Cortex of kidney (tissue), 1 donor: ENCODE measurements at places on chromosomes 4 and X.

DNA sequence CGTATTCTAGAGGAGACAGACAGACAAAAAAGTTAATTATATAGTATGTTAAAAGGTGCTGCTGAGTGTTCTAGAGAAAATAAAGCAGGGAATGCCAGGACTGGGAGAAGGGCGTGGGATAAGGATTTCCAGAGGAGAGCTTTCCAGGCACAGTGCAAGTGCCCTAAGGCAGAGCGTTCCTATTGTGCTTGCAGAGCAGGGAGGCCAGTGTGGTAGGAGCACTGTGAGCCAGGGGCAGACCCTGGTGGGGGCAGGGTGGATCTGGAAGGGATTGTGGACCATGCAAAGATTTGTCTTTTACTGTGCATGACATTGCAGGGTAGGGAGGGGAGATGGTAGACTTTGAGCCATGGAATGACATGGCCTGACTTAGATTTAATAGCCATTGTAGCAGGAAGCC is 25.8 kb downstream of the EXOC1 start:
- DNase-seq: no peak

- DNase-seq: no peak
Measured at GRCh38 chr4:155772459-155773195, 13.8 kb downstream of the GUCY1B1 start.

DNA sequence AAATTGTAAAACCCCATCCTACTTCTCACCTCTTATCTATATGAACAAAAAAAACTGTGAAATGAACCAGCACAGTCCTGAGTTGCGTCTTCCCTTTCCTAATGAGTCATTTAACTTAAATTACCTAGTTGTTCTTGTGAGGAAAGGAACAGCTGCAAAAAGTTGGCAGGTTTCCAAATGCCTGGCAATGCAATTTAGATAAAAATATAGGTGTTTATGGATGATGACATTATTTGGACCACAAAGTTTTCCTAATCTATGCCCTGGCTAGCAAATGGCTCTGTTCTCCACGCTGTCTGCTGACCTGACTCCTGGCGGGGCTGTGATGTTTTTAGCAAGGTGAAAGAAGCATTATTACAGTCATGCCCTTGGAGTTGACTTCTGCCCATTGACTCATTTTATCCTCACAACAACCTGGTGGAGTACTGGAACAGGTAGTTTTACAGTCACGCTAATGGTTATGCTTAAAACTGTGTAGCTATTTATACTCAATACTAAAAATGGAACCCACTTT is 29.8 kb upstream of the RELL1 start:
- no peak for DNase-seq

GRCh38 chr4:121668368-121669162 is 28.2 kb downstream of the ANXA5 start:
- DNase-seq: no peak

DNA sequence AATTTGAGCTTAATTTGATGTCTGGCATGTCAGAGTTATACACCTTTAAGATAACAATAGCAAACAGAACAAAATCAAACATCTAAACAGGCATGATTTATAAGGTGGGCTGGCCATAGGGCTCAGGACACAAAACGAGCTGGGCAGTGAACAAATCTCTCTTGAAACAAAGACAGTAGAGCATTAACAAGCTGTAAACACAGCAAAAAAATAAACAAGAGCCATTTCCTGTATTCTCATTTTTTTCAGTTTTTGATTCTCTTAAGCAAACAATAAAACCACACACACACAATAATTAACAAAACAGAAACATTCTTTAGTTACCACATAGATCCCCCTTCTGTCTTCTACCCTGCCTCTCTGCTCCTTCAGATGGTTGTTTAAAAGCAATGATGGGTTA is 68.3 kb upstream of the TMEM150C start:
- DNase-seq: no peak

GRCh38 chr4:87835743-87836142 is 3.0 kb downstream of the MEPE start:
- DNase-seq: no peak

GRCh38 chr4:16785793-16786527 is 112.5 kb downstream of the LDB2 start:
- DNase-seq: no peak

DNA sequence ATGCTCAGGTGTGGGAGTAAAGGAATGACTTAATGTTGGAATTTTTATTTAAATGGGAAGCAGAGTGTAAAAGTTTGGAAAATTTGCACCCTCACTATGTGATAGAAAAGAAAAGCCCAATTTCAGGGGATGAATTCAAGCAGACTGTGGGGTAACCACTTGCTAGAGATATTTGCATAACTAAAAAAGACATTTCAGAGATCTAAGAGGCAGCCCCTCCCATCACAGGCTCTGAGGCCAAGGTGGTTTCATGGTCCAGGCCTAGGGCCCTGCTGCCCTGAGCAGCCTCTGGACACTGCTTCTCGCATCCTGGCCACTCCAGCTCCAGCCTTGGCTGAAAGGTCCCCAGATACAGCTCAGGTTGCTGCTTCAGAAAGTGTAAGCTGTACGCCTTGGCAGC is 5.9 kb upstream of the XPNPEP2 start:
- no peak for DNase-seq

DNA sequence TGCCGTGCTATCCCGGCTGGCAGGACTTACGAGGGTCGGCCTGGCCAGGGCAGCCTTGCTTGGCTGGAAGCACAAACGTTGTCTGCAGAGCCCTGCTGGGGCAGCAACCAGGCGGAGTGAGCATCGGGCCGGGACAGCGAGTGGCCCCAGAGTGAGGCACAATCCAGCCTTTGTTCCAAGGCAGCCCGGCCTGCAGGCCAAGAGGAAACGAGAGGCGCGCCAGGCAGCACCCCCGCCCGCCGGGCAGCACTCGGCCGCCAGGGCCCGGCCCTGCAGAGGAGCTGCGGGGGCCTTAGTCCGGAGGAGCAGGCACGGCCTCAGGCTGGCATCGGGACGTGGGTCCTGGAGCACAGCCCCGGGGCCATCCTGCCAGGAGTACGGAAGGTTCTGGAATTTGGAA is 24.1 kb downstream of the FGFRL1 start:
- DNase-seq: no peak

GRCh38 chrX:30620980-30621618 is 32.1 kb upstream of the GK start:
- DNase-seq: no peak

DNA sequence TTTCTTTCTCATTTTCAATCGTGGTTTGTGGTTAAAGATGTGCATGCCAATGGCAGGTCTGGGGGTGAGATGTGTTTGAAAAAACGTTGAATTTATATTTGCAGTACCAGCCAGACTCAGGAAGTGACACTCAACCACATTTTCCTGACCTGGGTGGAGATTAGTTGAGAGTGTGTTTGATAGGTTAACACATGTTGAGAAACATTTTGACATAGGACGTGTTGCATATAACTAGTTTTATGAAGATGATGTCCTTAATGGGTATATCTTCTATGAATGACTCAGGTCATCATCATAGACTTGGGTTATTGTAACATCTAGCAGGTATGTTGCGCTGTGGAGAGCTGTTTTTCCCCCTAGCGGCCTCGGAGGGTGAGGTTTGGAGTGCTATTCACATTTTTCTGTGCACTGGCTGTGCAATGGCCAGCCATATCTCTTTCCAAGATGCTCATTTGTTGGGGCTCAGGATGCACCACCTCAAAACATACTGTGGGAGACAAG is 21.7 kb upstream of the CD38 start:
- DNase-seq: no peak
